ENCODE measurements at places on chromosomes 7 and 10. TPM values are rescaled to one million over a fixed set of nuclear protein-coding genes. Genes with fewer than 3 reads are reported as not detected.

Gene TWIST1
- total RNA-seq: 99.5 TPM

DNA sequence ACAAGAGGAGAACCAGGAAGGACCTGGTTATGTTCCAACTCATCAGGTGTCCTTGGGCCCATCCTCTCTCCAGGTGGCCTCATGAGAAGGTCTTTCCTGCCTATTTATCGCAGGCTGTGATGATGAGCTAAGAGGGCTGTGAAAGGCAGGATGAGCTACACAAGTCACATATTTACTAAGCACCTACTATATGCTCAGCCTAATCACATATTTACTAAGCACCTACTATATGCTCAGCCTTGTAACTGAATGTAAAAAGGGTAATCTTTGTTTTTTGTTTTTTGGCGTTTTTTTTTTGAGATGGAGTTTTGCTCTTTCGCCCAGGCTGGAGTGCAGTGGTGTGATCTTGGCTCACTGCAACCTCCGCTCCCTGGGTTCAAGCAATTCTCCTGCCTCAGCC, 44.2 kb upstream of the NPFFR1 start:
- no peak for DNase-seq
- no peaks in the 10 kb centered on the region for H3K36me3 ChIP-seq

GRCh38 chr7:43666938-43667337, 62.4 kb downstream of the COA1 start:
- H3K4me3 ChIP-seq: no peak overlapping the region
- no peaks in the 10 kb centered on the region for H3K36me3 ChIP-seq
- DNase-seq: no peak
- H3K4me1 ChIP-seq: no peaks in the 10 kb centered on the region
- no peak overlapping the region for H3K27ac ChIP-seq

- H3K4me3 ChIP-seq: no peak overlapping the region
- DNase-seq: no peak
Observed at GRCh38 chr10:71831646-71832552, 19.2 kb downstream of the PSAP start.

- no peaks in the 10 kb centered on the region for H3K27me3 ChIP-seq
- H3K36me3 ChIP-seq: no peaks in the 10 kb centered on the region
- no peak overlapping the region for H3K4me3 ChIP-seq
- no peak for DNase-seq
Observed at GRCh38 chr7:8184221-8184620, 77.7 kb downstream of the ICA1 start.

Gene ARHGEF5
- total RNA-seq: 5.9 TPM

DNA sequence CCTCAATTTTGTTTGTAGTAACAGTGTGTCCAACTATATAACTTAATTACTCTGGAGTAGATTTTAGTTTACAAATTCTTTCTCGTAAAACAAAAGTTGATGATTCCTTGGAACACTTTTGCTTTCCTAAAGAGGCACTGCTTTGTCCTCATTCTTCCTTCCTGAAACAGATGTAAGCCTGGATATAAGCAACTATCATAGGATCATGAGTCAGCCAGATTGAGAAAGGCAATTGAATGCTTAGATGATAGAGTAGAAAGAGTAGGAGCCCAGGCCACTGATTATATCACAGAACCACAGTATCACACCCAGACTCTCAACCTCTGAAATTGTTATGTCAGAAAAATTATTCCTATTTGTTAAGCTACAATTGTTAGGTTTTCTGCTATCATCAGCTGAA, 69.9 kb downstream of the TMEM106B start:
- DNase-seq: no peak
- H3K27ac ChIP-seq: no peak overlapping the region
- H3K36me3 ChIP-seq: no peaks in the 10 kb centered on the region

GRCh38 chr7:103447073-103447960, 1.3 kb upstream of the SLC26A5 start:
- no peaks in the 10 kb centered on the region for H3K36me3 ChIP-seq
- H3K27ac ChIP-seq: no peak overlapping the region
- peaks cover 23% of the 10 kb centered on the region for H3K27me3 ChIP-seq
- no peaks in the 10 kb centered on the region for H3K4me1 ChIP-seq
- peak overlapping the region; percentile 73 for H3K4me3 ChIP-seq

Gene GRID2IP
- not detected for total RNA-seq

Gene BTBD16
- total RNA-seq: not detected

DNA sequence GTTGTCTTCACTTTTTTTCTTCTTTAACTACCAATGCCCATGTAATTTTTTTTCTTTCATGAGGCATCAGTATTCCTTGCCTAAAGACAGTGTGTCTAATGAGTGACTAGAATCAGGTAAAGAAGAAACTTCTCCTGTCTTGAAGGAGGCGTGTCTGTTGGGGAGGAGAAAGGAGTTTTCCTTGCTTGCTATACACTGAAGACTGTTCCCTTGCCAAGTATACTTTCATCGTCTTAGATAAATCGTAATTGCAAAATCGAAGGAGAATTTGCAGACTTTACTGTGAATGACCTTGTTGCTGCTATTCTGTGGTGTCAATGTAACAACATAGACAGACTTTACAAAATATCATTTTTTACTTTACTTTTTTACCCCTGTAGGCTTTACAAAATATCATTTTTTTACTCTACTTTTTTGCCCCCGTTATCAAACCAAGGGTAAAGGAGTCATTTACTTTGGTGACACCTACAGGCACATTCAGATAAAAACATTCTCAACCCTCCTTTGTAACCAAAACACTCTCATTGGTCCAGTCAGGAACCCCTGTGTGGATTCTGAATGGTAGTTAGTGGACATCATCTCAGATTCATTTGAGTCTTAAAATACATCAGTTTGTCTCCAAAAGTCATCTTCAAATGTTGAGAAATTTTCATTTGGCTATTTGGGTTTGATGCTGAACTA, 232.4 kb downstream of the AHR start:
- H3K4me3 ChIP-seq: no peak overlapping the region
- no peak overlapping the region for H3K27ac ChIP-seq
- H3K27me3 ChIP-seq: no peaks in the 10 kb centered on the region

DNA sequence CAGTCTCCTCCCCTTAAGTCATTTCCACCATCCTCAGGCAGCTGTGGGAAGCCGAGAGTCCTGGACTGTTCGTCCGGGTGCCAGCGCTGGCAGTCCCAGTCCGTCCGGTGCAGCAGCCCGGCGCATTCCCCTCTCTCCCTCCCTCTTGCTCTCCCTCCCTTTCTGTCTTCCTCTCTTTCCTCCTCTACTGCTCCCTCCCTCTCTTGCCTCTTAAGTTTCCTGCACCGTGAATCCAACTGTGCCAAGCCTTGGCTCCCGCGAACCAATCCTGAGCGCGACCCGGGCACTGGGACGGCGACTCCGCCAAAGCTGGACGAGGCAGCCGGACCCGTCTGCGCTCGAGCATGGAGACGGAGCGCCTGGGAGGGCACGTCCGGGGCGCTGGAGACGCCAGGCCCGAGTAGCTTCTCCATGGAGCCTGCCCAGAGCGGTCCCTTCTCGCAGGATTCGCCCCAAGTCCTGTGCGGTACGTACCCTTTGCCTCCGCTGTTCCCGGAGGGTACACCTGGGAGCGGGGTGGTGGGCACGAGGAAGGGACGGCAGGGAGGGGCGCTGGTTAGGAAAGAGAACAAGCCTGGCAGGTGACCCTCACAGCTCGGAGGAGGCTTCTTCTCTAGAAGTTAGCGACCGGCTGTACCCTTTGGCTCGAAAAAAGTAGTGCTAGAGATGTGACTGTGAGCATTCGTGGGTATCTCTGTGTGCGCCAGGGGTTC, 1.0 kb downstream of the NXPH1 start:
- H3K36me3 ChIP-seq: no peaks in the 10 kb centered on the region
- H3K4me3 ChIP-seq: peak overlapping the region; percentile 43
- DNase-seq: no peak
- peaks cover 2% of the 10 kb centered on the region for H3K27me3 ChIP-seq

DNA sequence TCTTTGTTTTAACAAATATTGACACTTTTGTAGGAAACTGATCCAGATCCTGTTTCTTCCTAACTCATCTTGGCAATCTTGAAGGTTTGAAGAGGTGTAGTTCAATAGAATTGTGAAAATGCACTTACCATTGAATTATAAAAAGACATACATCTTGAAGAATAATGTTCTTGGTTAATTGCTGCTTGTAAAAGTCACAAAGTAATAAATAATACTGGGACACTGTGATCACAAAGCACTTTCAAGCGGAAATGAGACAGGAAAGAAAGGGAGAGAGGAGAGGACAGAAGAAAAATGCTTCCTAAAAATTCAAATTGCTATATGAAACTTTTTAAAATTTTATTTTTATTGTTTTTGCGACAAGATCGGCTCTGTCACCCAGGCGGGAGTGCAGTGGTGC, 15.2 kb upstream of the NFE2L3 start:
- DNase-seq: no peak
- no peaks in the 10 kb centered on the region for H3K27me3 ChIP-seq
- H3K4me1 ChIP-seq: no peaks in the 10 kb centered on the region
- no peak overlapping the region for H3K27ac ChIP-seq
- no peaks in the 10 kb centered on the region for H3K36me3 ChIP-seq

Gene ABCC2
- 3.1 TPM for total RNA-seq

DNA sequence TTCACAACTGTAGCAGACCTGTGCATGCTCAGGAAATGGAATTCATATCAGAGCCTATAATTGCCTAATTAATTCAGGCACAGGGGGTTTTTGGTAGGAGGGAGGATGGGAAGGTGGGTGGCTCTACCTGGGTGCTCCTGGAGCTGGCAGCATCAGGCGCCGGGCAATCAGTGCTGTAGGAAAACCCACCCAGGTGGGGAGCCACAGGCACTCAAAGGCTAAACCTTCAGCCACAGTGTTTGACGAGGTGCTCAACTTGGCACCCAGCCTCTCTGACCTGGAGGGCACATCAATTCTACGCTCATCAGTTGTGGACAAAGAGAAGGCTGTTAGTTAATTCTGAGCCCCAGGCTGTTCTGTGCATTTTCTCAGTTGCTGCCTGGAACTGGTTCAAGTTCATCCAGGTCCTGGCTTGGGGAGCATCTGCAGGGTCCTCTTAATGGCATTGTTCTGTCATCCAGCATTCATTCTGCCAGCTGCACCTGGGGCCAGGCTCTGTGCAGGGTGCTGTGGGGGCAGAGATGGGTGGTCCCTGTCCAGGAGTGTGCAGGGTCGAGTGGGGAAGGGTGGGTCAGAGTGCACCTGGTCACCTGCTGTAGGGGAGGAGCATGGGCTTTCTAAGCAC, 54.1 kb upstream of the NPTX2 start:
- H3K27ac ChIP-seq: no peak overlapping the region
- no peaks in the 10 kb centered on the region for H3K4me1 ChIP-seq
- no peak overlapping the region for H3K4me3 ChIP-seq
- DNase-seq: no peak
- H3K36me3 ChIP-seq: no peaks in the 10 kb centered on the region
- H3K27me3 ChIP-seq: peaks cover 5% of the 10 kb centered on the region

DNA sequence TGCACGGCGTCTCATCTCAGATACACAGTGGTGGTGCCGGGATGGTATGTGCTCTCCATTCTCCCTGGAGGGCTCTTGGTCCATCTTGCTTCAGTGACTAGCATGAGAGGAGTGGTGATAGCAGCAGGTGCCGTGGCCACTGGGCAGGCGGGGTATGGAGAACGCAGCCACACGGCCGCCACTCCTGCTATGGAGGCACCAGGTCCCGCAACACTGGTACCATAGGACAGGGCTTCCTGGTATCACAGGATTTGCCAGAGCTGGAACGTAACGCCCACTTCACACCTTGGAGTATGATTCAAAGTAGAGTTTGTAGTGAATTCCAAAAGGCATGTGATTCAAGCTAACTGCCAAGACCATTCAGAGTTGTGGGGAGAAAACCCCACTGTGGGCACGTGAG, 284.1 kb downstream of the DPP6 start:
- no peak for DNase-seq
- no peak overlapping the region for H3K27ac ChIP-seq
- no peaks in the 10 kb centered on the region for H3K36me3 ChIP-seq
- H3K4me3 ChIP-seq: no peak overlapping the region
- no peaks in the 10 kb centered on the region for H3K4me1 ChIP-seq

DNA sequence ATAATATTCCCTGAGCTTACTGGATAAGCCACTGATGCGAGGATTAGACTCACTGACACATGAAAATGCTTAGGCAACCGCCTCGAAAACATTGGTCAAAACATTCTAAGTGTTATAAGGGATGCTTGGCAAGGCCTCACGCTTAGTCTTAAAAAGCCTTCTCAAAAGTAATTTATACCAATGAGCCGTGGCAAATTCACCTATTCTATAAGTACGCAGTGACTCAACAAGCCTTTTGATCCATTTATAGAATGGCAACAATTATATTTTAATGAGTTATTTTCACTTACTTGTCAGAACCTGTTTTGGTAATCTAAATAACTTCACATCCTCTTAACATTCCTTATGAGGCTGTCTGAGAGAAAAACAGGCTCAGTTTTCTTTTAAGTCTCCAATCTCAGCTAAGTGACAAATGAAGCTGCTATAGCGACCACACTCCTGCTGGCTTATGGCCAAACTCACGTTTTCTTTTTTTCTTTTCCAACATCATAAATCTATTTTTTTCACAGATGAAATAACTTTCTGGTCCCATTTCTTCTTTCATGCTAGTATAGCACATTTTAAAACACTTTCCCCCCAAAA, 121.2 kb upstream of the AFAP1L2 start:
- peak overlapping the region; percentile 80 for H3K27ac ChIP-seq
- peaks cover 24% of the 10 kb centered on the region for H3K4me1 ChIP-seq
- no peaks in the 10 kb centered on the region for H3K27me3 ChIP-seq
- no peak for DNase-seq
- no peaks in the 10 kb centered on the region for H3K36me3 ChIP-seq

- no peaks in the 10 kb centered on the region for H3K36me3 ChIP-seq
- H3K4me1 ChIP-seq: no peaks in the 10 kb centered on the region
Observed at GRCh38 chr7:102028206-102028826, 210.9 kb downstream of the CUX1 start.

DNA sequence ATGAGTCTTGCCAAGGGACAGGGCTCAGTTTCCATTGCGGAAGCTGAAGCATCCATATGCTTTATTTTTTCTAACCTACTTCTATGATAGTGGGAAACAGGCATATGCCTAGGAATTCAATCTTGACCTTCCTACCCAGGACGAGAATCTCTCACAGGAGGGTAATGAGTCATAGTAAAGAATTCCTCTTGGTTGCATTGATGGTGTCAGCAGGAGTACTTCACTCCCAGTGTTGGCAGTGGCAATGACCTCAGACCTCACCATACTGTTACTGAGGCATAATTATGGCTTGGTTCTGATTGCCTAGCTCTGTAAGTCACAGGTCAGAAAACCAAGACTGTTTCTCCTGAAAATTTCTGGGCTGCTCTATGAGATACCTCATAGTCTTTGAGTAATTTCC, 552.9 kb downstream of the ARL4A start:
- H3K4me1 ChIP-seq: no peaks in the 10 kb centered on the region
- H3K4me3 ChIP-seq: no peak overlapping the region
- no peaks in the 10 kb centered on the region for H3K27me3 ChIP-seq

DNA sequence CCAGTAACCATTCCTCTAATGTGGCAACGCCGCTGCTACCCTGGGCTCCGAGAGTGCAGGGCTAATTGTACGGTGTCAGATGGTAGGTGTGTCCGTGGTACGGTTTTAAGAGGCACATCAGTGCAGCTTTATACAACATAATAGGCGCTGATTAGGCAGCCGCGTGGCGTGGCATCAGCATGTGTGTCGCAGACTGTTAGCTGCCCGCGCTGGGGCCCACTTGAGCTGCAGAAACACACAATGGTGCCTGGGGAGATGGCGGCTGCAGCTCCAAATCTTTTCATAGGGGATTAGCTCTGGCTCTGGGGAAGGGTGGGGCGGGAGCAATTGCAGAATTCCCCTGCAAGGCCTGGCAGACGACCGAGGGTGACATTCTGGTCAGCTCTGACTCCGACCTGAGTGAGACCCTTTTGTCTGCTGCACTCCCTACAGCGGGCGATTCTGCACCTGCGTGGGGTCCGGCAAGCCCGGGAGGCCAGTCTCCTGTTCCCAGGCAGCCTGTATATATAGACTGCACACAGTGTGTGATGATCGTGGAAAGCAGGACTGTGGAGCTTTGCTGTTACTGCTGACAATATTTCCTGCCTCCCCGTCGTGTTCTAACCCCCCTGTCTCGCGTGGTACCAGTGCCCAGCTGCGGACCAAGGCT, 722.7 kb upstream of the CELF2 start:
- no peaks in the 10 kb centered on the region for H3K36me3 ChIP-seq
- H3K27me3 ChIP-seq: no peaks in the 10 kb centered on the region
- no peak overlapping the region for H3K27ac ChIP-seq

All from breast epithelium (tissue), 4 donors.